ENCODE measurements at places on chromosomes 2 and 18.

DNA sequence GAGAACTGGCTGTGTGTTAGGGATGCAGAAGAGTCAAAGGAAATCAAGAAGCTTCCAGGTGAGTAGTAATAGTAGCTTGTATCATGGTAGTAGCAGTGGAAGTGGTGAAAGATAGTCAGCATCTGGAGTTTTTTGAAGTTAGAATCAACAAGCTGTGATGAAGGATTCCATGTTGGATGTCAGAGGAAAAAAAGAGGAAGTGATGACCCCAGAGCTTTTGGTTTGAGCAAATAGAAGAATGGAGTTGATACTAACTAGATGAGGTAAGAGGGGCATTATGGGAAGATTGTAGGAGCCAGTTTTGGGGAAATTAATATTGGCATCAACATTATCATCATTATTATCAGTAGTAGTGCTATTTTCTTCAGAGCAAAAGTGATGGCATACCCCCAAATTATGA lies 542.2 kb downstream of the XIRP2 start:
- no peak for DNase-seq

- no peak for DNase-seq
Observed at GRCh38 chr2:240928476-240929363, 22.6 kb downstream of the CROCC2 start.

DNA sequence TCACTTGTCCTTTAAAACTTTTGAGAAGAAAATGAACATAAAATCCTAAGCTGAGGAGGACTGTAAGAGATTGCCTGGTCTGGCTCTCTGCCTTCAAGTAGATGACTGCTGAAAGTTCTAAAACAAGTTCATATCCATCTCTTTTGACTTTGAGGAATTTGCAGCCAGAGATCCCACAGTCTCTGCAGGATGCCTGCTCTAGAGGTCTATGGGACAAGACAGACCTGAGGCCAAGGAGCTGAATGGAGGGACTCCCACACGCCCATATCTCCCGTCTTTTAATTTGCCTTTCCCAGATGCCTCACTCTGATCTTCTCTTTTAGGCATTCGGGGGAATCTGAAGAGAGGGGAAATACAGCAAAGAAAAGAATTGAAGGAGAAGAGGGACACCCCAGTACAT lies 255.9 kb upstream of the RASGRP3 start:
- DNase-seq: no peak

- peak; percentile 10 for DNase-seq
Observed at GRCh38 chr2:20015482-20016083, 3.1 kb upstream of the MATN3 start.

GRCh38 chr2:1791685-1792435 lies 47.5 kb upstream of the PXDN start:
- DNase-seq: peak; percentile 85

GRCh38 chr2:1623906-1624445 lies 120.3 kb downstream of the PXDN start:
- no peak for DNase-seq

GRCh38 chr2:235958221-235958930 lies 209.8 kb downstream of the GBX2 start:
- no peak for DNase-seq

- no peak for DNase-seq
Observed at GRCh38 chr2:45627911-45628310, 16.8 kb upstream of the SRBD1 start.

DNA sequence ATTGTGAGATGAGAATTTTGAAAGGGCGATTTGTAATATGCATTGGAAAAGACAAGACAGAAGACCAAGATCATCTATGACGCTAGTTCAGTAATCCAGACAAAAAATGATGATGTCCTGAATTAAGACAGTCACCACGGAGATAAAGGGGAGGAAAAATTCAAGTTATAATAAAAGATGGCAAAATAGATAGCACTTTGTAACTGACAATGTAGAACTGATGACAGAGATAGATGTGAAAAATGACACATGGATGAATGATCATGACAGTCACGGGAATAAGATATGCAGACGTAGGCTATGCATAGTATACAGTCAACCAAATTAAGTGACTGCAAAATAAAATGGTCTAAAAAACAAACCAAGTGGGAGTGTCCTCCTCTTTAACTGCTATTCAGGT lies 59.2 kb downstream of the SRBD1 start:
- no peak for DNase-seq

- peak; percentile 66 for DNase-seq
Observed at GRCh38 chr2:84906900-84907714, 1.7 kb downstream of the TMSB10 start.

DNA sequence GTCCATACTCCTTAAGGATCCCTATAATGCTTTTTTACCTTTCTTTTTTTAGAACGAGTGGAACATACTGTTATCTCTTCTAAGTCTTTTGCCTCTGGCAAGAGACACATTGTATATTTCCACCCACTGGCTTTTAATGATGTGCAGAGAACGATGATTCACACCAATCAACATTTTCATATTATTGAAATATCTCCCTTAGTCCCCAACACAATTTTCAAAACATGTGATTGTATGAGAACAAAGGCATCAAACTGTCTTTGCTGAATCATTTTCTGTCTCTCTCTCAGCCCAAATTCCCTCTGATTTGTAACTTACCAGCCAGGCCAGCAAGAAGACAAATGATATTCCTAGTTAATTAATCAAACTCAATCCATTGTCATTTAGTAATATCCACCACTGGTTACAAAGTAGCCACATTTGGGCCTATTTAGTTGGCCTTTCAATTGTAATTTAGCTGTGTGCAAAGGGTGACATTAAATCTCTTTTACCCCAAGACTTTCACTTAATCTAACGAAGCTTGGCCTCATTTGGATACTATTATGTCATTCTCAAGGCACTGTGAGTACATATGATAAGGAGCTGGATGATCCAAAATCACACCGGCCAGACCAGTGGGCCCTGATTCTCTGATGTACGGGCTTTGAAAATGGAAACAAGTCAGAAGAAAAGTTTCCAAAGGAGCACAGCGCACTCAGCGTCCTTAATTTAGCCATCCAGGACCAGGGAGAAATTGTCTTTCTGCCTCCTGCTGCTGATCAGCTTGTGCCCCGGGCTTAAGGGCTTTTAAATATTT lies 185.1 kb downstream of the SCG2 start:
- DNase-seq: no peak

- no peak for DNase-seq
Observed at GRCh38 chr2:70516596-70516995, 37.0 kb downstream of the TGFA start.

DNA sequence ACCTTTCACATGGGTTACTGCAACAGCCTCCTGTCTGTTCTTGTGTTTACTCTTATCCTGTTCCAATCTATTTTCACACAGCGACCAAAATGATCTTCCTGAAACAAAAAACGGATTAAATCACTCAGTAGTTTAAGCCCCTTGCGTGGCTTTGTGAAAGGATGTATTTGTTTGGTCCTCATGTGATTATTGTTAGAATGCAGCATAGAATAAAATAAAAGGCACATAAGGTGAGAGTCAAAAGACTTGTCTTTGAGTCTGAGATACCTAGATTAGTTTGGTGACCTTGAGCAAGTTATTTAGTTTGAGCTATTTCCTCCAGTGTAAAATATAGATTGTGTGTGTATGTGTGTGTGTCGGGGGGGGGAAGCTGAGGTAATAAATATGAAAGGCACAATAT lies 72.4 kb downstream of the EML4 start:
- no peak for DNase-seq

GRCh38 chr2:167480986-167481309 lies 592.7 kb downstream of the XIRP2 start:
- no peak for DNase-seq

GRCh38 chr2:17326717-17327116 lies 191.5 kb downstream of the RAD51AP2 start:
- DNase-seq: no peak

GRCh38 chr2:52135235-52135634 lies 1103.3 kb upstream of the NRXN1 start:
- DNase-seq: no peak

DNA sequence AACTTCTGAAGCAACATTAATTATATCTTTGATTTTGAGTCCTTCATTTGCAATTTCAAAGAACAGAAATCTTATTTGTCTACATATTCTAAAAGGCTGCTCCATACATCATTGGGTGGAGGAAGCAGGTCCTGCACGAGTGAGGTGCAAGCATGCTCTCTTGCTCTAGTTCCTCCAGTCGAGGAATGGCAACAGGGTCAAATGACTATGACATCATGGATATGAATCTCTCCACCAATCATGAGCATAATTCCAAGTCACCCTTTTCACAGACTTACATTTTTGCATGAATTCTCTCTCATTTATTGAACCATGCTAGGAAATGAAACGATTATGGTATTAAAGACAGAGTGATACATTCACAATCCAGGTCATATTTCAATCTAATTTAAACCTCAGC lies 608.8 kb upstream of the SOX11 start:
- no peak for DNase-seq

DNA sequence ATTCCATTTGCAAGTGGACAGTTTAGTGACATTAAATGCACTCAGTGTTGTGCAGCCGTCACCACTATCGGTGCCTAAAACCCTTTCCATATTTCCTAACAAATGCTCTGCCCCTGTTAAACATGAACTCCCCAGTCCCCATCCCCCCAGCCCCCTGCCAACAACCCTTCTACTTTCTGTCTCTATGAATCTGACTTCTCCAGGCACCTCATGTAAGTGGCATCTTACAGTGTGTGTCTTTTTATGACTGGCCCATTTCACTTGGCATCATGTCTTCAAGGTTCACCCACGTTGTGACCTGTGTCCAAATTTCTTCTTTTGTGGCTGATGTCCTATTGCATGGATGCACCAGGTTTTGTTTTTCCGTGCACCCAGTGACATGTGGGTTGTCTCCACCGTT lies 140.9 kb upstream of the GPC1 start:
- DNase-seq: no peak

DNA sequence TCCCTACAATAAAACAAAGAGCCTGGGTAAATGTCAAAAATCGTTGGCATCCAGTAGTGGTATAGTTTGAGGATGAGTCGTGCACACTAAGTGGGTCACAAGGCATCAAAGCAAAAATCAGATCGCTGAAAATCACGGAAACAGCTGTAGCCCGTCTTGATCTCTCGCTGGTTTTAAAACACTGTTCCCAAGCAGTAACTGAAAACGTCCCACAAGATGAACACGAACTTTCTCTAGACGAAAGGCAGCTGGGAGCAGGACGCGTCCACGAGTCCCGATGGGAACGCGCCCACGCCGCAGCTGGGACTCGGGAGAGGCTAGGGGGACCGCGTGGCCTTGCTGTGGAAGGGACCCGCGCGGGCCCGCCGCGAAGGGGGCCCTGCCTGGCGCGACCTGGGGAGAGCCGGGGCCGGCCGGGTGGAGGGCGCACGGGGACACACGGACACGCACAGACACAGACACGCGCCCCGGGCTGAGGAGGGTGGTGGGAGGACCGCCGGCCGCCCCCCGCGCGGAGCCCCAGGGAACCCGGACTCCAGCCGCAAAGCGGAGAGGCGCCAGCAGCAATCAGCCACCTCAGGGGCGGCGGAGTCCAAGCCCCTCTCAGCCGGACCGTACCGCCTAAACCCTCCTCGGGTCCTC lies 651 bp downstream of the STK17B start:
- DNase-seq: no peak

GRCh38 chr2:240920783-240921231 lies 14.7 kb downstream of the CROCC2 start:
- DNase-seq: no peak

DNA sequence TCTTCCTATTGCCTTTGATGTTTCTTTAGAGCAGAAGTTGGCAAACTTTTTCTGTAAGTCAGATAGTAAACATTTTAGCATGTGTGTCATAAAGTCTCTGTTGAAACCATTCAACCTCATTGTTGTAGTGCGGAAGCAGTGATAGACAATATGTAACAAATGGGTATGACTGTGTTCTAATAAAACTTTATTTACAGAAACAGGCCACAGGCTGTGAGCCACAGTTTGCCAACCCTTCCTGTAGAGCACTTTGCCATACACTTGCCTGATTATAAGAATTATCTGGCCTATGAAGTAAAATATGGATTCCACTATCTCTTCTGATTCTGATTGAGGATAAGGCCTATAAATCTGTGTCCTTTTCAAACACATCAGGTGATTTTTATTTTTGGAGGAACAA lies 237.4 kb downstream of the DOK6 start:
- no peak for DNase-seq

- no peak for DNase-seq
Observed at GRCh38 chr2:2703762-2704427, 372.8 kb upstream of the MYT1L start.

DNA sequence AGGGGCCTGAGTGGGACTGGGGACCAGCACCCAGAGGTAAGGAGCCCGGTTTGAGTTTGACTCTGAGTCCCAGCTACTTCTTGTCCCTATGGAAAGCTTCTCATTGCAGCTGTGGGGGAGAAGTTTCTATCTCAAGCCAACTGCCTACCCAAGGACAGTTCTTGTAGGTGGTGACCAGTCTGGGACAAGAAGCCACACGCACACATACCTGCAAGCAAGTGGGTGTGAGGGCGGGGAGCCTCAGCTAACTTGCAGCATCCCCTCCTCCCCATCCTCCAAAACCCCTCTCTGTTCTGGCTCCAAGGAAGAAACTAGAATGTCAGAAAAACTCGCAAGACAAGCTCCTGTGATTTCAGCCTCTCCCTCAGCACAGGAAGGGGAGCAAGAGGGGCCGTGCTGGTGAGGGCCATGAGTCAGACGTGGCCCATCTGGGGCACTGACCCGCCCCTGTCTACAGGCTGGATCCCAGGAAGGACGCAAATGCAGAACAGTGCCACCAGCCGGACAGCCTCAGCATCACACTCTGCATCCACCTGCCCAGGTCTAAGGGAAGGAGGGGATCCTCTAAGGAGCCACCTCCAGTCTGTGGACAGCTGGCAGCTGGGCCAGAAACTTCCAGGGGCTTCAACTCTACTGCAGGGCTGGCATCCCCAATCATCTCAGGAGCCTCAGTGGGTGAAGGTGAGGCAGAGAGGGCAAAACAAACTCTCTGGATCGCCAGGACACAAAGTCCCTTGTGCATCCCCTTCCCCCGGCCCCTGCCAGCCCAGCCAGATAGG lies 103.4 kb downstream of the TNS1 start:
- peak; percentile 34 for DNase-seq

GRCh38 chr2:107349329-107349728 lies 463.4 kb upstream of the ST6GAL2 start:
- DNase-seq: no peak

DNA sequence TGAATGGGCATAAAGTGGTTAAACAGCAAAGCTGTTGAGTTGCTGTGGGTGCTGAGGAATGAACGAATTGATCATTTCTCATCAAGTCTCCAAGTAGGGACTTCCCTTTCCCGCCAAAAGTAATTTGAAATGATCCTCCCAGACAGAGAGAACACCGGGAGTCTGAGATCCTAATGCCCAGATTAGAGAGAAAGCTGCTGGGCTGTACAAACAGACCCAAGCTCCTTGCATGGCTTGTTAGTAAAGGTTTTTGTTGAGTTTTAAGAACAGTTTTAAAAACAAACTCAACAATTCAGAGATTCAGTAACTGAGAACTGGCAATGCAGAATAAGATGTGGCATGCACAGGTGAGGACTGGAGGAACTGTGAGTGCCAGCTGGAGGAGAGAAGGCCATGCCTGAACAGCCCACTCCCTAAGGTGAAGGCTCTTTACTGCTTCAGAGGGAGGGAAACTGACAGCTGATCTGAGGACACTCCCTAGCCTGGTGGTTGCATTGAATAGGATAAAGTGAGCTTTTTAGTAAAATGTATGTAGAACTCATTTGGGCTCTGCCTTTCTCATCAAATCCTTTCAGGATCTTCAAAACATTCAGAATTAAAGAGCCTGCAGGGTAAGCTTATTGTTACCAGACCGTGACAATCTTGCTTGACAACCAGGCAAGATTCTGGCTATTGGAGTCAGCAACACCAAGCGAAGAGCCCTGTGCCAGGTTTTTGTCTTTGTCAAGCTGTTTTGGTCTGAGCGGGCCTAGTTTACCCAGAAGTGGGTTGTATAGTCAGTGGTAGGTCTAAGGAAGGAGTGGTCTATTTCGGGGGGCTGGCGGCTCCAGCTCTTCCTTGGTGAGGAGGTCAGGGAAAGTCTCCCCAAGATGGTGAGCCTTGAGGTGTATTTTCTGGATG lies 63.2 kb upstream of the IGFBP5 start:
- no peak for DNase-seq
